ENCODE measurements at places on chromosomes 4 and X.
A peak's percentile ranks its signal among the peaks of the same experiment; 100 is the strongest.

DNA sequence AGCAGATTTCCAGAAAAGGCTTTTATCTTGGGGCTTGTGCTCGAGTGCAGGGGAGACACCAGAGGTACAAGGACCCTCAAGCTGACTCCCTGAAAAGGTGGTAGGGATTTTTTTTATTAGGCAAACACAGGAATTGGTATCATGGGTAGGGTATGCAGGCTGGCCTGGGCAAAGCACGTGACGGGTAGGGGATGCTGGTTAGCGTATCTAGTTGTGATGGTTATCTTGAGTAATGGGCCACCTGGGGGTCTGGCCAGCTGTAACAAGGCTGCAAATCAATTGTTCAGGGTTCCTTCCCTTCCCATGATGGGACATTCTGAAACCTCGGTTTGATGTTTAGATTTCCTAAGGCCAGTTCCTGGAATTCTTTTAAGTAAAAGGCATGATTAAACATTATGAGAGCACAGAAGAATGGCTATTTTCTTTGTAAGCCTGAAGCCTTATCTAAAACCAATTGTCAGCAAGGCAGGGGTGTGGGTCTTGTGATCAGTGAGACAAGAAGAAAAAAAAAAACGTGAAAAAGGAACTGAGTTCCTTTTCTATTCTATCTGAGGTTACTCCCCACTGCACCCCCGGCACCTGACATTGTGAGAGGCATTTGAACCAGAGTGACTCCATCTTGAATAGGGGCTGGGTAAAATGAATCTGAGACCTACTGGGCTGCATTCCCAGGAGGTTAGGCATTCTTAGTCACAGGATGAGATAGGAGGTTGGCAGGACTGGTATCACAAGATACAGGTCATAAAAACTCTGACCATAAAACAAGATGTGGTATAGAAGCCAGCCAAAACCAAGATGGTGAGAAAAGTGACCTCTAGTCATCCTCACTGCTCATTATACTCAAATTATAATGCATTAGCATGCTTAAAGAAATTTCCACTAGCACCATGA, 64.2 kb upstream of the S100G start:
- DNase-seq = no peak

- no peak for DNase-seq
Measured at GRCh38 chr4:16034010-16034748, 49.6 kb downstream of the PROM1 start.

- peak; percentile 14 for DNase-seq
Measured at GRCh38 chr4:53706422-53707032, 115.2 kb upstream of the LNX1 start.

DNA sequence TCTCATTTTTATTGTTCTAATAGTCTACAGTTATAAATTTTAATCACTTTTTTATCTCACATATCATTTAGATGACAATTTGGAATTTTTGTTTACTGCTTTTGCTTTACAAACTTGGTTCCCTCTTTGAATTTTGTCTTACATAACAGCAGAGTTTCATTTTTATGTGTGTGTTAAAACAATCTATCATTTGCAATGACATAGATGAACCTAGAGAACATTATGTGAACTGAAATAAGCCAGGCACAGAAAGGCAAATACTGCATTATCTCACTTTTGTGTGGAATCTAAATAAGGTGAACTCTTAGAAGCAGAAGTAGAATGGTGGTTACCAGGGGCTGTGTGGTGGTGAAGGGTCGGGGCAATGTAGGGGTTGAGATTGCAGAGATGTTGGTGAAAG, 170.7 kb downstream of the GASK1B start:
- no peak for DNase-seq

GRCh38 chr4:11287055-11287454, 141.6 kb downstream of the HS3ST1 start:
- no peak for DNase-seq

GRCh38 chrX:700936-701335, 70.3 kb downstream of the SHOX start:
- DNase-seq = no peak

- no peak for DNase-seq
Measured at GRCh38 chrX:12378253-12378652, 240.0 kb downstream of the FRMPD4 start.

GRCh38 chr4:141240671-141241070, 20.0 kb downstream of the ZNF330 start:
- no peak for DNase-seq

GRCh38 chrX:108811891-108812290, 75.5 kb upstream of the IRS4 start:
- no peak for DNase-seq

- no peak for DNase-seq
Measured at GRCh38 chr4:185541251-185541727, 6.0 kb upstream of the PDLIM3 start.

GRCh38 chrX:143635915-143636314, at the start of gene SLITRK4:
Gene SLITRK4 (minus strand): TSS chrX:143636101. CDS start chrX:143631108, 4,993 bp downstream.
- no peak for DNase-seq

DNA sequence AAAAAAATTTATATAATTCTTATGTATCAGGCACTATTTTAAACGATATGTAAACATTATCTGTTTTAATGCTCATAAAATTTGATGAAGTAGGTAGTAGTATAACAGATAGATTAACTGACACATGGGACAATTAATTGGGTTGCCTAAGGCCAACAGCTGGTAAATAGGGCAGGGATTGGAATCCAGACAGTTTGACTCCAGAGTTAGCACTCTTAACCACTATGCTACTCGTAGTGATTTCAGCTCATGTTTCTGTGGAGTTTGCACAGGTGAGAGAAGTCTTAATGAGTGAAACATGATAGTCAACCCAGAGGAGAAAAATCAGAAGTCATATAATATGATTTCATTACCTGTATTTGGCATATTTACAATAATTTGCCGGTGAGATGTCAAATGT, 126.0 kb upstream of the WDFY3 start:
- DNase-seq = peak; percentile 50

DNA sequence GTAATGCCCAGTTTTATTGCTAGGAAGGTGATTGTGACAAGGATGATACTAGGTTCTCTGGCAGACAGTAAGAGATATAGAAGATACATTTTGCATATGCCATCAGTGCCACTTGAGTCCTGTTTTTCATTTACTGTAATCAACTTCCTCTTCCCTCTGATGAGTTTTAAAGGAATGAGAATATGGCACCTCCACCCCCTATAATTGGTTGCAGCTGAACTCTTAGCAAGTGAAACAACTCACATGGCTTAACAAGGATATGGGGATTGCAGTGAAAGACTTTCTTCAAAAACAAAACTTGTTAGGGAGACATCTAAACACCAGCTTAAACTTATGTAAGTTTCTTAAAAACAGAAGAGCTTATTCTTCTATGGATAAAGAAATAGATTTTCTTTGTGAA, 90.0 kb downstream of the AREG start:
- no peak for DNase-seq

- no peak for DNase-seq
Measured at GRCh38 chr4:109999585-109999912, 86.9 kb downstream of the EGF start.

DNA sequence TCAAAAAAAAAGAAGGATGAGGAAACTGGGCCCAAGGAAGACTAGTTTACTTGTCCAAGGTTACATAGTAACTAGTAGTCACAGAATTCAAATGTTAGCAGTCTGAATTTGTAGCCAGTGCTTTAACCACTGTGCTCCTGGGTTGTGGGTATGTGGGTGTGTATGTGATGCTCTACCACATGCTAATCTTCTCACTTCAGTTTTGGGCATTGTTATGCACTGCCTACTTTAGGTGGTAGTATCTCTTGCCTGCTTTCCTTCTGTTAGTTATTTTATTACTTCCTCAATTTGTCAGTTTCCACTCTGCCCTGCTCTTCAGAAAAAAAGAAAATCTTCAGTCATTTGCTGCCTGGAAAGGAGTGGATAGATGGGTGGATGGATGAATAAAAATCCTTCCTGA, 219.2 kb downstream of the RPA4 start:
- DNase-seq = no peak

- no peak for DNase-seq
Measured at GRCh38 chr4:128244379-128244778, 43.2 kb downstream of the PGRMC2 start.

DNA sequence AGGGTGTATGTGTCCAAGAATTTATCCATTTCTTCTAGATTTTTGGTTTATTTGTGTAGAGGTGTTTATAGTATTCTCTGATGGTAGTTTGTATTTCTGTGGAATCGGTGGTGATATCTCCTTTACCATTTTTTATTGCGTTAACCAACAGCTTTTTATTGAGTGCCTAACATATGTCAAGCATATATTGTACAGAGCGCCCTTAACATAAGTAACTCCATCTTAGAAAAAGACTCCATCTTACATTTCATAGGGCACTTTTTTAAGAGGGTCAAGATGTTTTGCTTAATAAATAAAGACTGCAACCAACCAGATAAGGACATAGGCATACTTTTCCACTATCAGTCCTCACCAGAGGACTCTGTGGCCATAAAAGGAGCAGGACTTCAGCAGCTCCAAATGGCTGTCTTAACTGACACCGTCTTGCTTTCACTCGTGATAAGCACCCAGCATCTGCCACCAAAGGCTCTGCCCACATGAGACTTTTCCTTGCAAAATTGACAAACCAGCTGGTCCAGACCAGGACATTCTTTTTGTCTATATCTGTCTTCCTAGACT, 75.0 kb downstream of the HS6ST2 start:
- DNase-seq = no peak

DNA sequence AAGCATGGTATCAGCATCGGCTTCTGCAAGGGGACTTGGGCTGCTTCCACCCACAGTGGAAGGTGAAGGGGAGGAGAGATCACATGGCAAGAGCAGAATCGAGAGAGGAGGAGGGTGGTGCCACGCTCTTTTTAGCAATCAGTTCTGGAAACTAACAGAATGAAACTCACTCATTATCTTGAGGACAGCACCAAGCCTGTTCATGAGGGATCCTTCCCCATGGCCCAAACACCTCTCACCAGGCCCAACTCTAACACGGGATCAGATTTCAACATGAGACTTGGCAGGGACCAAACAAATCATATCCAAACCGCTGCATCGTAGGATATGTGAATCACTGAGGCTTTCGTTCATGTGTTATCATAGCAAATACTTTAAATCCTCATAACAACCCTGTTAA, 125.5 kb downstream of the GPC3 start:
- peak; percentile 53 for DNase-seq

DNA sequence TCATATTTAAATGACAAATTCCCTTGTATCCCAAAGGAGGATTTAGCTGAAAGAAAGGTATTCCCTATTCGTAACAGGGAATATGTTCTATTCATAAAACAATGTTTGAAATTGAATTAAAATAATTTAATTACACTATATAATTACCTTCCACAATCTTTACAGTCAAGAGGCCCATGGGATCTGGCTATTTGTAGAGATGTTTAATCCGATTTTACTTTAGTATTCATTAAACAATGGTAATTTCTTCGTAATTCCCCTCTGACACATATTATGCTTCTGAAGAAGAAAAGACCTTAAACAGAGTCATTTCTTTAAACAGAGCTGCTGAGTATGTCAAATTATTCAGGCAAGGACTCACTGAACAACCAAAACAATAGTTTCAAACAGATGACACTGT, 98.8 kb downstream of the MAGEC1 start:
- no peak for DNase-seq
